ENCODE measurements at places on chromosomes 5 and 9.
A peak's percentile ranks its signal among the peaks of the same experiment; 100 is the strongest.

DNA sequence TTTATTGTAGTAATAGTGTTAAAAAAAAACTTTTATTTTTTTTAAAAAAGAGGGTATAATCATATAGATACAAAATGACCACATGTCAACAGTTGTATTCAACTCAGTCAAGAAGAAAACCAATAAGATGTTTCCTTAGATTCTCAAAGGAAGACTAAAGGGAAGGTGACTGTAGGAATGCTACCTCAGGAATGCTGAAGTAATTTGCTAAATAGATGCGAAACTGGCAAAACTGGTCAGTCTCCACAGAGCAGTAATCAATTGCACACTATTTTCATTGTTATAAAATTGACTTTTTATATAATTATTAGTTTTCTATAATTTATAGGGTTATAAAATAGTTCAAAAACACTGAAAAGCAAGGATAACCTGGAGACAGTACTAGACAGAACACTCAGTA is 204.8 kb downstream of the GABRG2 start:
- no peak for DNase-seq

DNA sequence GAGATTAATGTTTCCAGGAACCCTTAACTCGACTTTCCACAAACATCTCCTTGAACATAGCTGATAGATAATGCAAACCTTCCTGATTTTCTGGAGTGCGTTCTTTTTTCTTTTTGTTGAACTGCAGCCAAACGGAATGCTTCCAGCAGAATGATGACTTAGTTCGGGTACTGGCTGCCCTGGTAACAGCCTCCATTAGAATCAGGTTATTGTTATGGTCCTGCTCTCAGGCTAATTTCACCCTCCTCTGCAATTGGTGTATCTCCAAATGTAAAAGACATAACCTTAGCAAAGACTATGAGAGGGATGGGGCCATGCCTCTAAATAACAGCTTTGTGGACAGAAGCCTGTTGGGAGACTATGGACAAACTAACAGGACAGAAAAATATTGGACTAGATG is 116.5 kb downstream of the PDE4D start:
- DNase-seq = no peak

- no peak for DNase-seq
These were observed 130.2 kb downstream of the PCSK5 start for GRCh38 chr9:76020652-76021051.

DNA sequence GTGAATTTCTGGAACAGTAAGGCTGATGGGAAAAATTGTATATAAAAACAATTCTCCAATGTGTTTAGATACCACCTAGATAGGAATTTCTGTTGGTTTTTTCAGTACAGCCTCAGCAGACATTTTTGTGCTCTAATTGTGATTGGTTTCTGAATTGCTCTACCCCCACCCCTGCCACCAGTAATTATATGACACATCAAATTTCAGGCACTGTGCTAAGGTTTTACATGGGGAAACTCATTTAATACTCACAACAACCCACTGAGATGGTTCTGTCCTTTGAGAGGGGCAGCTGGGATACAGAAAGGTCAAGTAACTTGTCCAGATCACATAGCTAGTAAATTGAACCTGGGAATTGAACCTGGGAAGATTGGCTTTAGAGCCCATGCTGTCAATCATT is 288.0 kb downstream of the ARHGEF28 start:
- no peak for DNase-seq

- no peak for DNase-seq
These were observed 3.7 kb downstream of the SYK start for GRCh38 chr9:90805006-90805996.

- DNase-seq = no peak
These were observed 67.3 kb upstream of the CDH18 start for GRCh38 chr5:20055301-20055700.

DNA sequence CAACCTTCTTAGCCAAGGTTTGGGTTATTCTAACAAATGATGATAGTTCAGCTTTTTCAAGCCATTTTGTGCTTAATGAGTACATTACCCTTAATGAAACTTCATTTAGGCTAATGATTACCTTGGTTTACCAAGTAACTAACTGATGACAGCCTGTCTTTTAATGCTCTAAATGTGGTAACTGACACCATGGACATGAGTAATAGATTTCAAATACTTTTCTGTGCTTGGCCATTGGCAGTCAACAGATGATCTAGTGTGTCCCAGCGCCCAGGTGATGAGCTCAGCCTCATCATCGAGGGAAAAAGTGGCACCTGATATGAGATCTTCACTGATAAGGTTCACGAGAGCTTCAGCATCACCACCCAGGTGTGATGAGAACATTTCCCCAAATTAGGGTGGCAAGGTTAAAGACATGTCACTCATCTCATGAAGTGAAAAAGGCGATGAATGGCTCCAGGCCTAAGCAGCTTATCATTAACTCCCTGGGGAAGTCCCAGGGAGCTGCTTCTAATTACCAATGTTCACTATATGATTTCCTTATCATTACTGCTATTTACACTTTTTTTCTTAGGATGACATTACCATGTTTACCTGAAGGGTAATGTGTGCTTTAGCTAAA is 296.0 kb downstream of the SPOCK1 start:
- no peak for DNase-seq

DNA sequence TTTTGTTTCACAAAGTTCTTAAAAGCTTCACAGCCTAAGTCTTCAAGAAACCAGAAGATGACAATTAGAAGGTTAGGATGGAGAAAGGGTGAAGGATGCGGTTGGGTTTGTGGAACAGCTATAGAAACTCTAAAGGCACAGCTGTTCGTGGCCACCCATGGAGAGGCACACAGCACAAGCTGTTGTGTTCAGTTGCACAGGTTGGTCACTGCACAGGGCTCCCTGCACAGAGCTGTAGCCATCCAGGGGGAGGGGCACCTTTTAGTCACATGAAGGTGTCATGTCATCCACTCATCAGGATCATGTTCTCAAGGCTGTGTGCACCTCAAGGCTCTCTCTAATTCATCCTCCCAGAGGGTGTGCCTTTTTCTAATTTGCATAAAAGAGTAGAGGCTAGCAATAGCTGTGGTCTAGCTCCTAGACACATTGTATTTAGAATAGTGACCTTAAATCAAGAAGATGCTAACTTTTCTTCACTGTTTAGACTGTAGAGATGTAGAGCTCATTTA is 5.0 kb upstream of the RASGRF2 start:
- no peak for DNase-seq

- no peak for DNase-seq
These were observed 231.3 kb downstream of the ENC1 start for GRCh38 chr5:74409166-74409706.

- no peak for DNase-seq
These were observed 79.3 kb upstream of the COL5A1 start for GRCh38 chr9:134562146-134562849.

DNA sequence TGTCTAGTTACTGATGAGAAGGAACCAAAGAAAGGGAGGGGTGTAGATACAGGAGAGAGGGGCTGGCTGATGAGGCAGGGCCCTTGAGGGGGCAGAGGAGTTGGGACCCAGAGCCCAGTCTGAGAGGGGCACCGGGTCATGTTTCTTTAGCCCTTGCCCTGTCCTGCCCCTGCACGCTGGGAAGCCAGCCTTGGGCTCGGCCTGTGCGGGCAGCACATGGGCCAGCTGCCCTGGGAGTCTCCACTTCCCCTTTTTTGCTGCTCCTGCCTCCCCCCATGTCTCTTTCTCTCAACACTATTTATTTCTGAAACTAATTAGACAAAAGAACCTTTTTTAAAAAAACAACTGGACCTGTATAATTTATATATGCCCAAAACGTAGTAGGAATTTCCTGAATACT is 20.5 kb downstream of the MVB12B start:
- no peak for DNase-seq

GRCh38 chr5:172211676-172212075 is 17.7 kb downstream of the EFCAB9 start:
- no peak for DNase-seq

DNA sequence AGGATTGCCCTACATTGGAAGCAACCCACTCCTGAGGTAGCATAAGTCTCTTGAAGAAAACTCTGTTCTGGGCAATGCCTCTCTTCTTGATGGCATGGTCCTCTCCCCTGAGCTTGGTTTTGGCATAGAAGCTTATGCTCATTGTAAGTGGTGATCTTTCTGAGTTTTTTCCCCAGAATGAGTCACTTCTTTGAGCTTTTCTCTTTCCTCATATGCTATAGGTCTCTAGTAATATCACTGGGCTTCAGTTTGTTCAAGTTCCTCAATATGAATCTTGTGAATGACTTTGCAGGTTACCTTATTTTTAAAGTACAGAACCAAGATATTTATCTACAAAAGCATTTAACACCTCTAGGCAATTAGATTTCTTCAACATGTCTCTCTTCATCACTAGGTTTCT is 76.5 kb upstream of the ATG10 start:
- no peak for DNase-seq

DNA sequence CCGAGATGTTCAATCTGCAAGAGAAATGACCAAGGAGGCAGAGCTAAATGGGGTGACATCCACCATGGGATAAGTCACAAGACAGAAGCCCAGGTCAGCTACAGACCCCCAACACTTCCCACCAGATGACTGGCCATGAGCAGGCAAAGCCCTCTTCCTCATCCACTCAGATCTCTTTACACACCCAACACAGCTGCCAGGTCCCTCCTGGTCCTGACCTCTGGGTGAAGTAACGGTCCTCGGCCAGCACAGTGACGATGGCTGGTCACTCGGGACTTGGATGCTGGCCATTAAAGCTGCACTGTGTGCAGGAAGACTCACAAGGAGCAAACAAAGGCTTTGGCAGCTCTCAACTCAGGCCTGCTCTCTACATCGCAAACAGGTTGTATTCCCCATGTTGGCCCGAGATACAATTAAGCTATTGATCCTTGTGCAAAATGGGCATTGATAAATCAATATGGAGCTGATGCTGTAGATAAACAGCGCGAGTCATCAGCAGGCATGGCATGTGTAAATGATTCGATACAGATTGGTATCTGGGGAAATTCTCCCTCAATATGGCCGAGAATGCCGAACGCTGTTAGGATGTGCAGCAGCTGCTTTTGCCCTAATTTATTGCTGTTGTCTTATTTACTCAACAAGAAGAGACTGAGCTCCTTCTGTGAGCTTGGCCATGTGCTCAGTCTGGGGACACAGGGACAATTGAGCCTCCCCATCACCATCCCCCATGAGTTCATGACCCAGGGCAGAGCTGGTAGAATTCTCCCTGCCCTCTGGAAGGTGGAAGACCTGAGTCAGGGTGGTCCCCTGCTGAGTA is 98.7 kb downstream of the C5orf15 start:
- DNase-seq = no peak

GRCh38 chr5:38551030-38552017 is 5.1 kb downstream of the LIFR start:
- no peak for DNase-seq

DNA sequence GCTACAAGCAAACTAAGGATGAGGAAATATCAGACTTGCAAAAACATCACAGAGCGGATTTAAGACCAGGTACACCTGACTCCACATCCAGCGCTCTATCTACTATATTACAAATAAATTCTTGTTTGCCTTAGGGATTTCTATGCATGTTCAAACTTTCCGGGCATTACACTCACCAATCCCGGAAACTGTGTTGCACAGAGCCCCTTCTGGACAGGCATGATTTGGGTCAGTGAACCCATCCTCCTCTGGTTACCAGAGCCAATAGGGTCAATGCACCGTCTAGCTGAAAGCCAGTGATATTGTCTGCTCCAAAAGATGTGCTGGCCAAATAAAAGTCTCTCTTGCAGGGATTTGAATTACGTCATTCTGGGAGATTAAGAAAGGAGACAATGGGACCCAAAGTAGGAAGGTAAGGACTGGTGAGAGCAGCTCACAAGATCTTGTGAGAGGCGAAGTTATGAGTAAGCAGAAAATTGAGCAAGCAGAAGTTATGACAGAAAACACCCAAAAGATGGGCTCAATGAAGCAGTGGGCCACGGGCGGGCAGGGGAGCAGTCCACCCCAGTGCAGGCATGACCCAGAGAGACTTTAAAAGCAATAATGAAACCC is 155.8 kb upstream of the RAI14 start:
- no peak for DNase-seq

DNA sequence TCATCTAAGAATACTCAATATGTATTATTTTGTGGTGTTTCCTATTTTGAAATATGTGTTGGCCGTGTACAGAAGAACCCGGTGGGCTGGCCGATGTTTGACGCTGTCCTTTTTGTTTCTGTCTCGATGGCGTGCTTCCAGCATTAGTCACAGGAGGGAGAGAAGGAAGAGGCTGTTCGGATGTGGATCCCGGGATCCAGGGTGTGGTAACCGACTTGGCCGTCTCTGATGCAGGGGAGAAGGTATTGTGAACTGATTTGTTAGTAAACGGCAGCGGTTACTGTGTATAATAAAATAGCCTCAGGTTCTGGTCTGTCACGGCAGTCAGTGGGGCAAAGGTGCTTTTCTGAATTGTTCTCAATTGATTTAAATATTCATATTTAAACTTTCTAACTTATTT is 275.0 kb downstream of the ARHGEF28 start:
- DNase-seq = no peak

GRCh38 chr9:83526901-83527300 is 11.3 kb downstream of the FRMD3 start:
- DNase-seq = no peak

GRCh38 chr9:76456202-76456926 is 2.6 kb upstream of the GCNT1 start:
- no peak for DNase-seq

DNA sequence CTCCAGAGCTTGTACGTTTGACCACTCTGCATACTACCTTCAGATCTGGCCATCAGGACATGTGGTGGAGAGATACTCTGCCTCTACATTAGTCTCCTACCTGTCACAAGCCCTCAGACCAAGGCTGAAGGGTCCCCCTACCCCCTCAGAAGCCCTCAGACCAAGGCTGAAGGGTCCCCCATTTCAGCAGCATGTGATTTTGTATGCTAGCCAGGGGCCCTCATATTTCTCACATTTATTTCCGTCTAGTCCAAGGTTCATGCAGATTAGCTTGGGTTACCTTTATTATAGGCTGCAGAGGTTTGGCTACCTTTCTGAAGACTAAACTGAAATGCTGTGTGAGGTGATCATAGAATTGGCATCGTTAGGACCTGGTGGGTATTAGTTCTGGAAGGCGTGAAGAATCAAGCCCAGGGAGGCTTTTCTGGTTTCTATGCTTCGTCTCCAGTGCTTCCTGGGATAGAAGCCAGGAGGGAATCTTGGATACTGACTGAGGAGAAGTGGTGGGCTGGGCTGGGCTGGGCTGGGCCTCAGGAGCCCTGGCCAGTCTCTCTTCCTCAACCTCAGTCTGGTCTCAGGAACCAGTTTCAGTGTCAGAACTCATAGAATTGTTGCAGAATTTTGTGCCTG is 2.8 kb downstream of the SMIM32 start:
- no peak for DNase-seq

GRCh38 chr9:96022445-96023051 is 147.1 kb downstream of the ERCC6L2 start:
- DNase-seq = peak; percentile 14

DNA sequence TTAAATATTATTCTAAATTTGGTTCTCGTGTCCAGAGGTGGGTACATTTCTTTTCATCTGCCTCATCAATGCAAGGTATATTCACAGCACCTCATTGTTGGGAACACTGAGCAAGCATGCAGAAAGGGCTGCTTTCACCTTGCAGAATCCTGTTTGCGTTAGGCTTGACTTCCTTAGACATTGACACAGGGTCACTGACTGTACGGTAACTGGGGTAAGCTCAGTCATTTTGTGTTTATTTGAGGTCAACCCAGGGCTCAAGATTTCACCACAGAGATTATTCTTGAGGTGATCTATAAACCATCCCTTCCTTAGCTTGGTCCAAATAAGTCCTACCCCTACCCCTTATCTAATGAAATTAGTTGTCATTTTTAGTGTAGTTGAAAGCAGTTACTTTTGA is 1.7 kb upstream of the PTPDC1 start:
- DNase-seq = no peak

GRCh38 chr9:83336706-83337105 is 201.5 kb downstream of the FRMD3 start:
- DNase-seq = no peak

Measured in stimulated activated CD8-positive, alpha-beta memory T cell treated with anti-CD3 and anti-CD28 coated beads, Interleukin-15, amount 100 ng/mL, for 24 hours (primary cell).